Activated CD4-positive, alpha-beta T cell treated with anti-CD3 and anti-CD28 coated beads, Interleukin-2, amount 10 ng/mL, durations not matched to agents 7 days and 5 days (primary cell): ENCODE measurements at places on chromosomes 2 and 18. TPM values are rescaled to one million over a fixed set of nuclear protein-coding genes. Genes with fewer than 3 reads are reported as not detected.

The CFAP65 gene
- not detected for total RNA-seq

- peaks cover 12% of the 10 kb centered on the region for H3K4me1 ChIP-seq
- no peak for DNase-seq
- H3K4me3 ChIP-seq, result no peak overlapping the region
- H3K27ac ChIP-seq, result no peak overlapping the region
These were observed 15.3 kb upstream of the CREB1 start for GRCh38 chr2:207514451-207514850.

GRCh38 chr2:39492095-39492590 lies 55.1 kb upstream of the MAP4K3 start:
- H3K27ac ChIP-seq, result peak overlapping the region; percentile 68
- peaks cover 27% of the 10 kb centered on the region for H3K4me1 ChIP-seq
- DNase-seq, result peak; percentile 52
- H3K27me3 ChIP-seq, result peaks cover 7% of the 10 kb centered on the region
- peaks cover 2% of the 10 kb centered on the region for H3K36me3 ChIP-seq

DNA sequence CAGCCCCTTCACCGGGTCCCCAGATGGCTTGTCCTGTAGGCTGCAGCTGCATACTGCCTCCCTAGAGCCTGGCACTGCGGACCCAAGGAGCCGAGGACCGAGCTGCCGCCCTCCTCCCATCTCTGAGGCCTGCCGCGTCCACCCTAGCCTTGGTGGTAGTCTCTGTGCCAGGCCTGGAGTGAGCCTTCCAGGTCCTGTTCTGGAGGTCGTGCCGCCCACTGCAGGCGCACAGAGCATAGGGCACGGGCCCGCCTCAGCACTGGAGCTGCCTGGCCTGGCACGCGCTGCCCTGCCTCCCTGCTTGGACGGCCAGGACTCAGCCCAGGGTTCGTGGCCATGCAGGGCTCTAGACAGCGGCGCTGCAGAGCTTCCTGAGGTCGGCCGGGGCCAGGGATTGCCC lies 239.5 kb downstream of the DCDC2C start:
- DNase-seq, result no peak
- H3K4me3 ChIP-seq, result no peak overlapping the region
- H3K27ac ChIP-seq, result no peak overlapping the region
- no peaks in the 10 kb centered on the region for H3K4me1 ChIP-seq

- no peak for DNase-seq
- no peaks in the 10 kb centered on the region for H3K36me3 ChIP-seq
- no peaks in the 10 kb centered on the region for H3K27me3 ChIP-seq
These were observed 510.2 kb upstream of the GYPC start for GRCh38 chr2:126145752-126146151.

DNA sequence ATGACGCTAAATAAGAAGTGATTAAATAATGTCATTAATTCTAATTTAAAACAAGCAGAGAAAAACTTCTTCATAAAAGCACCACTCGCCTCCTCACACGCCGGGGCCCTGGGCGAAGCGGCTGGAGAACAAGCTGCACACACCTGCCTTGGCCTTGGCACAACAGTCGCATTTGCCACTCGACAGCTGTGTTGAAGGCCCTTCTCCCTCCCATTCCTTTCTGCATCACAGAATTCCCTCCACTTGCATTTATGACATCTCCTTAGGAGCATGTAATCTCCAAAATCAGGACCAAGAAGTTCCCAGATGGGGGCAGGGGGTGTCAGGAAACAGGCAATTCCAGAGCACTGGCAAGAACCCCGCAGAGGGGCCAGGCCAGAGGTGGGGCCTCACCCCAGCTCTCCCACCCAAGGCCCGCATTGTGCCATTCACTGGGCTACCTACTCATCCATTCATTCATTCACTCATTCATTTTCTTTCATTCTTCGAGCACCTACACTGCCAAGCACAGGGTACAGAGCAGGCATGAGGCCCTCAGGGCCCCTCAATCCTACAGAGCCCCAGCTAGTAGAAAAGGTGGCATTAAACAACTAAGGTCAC lies 6.4 kb downstream of the HDAC4 start:
- H3K4me1 ChIP-seq, result peaks cover 46% of the 10 kb centered on the region
- H3K4me3 ChIP-seq, result no peak overlapping the region
- peaks cover 10% of the 10 kb centered on the region for H3K36me3 ChIP-seq
- no peak overlapping the region for H3K27ac ChIP-seq
- no peak for DNase-seq

GRCh38 chr18:9735879-9736278 lies 27.8 kb downstream of the RAB31 start:
- peaks cover 19% of the 10 kb centered on the region for H3K4me1 ChIP-seq
- no peak overlapping the region for H3K4me3 ChIP-seq
- H3K27me3 ChIP-seq, result peaks cover 14% of the 10 kb centered on the region
- H3K27ac ChIP-seq, result no peak overlapping the region
- H3K36me3 ChIP-seq, result no peaks in the 10 kb centered on the region
